ENCODE measurements at places on chromosomes 13 and 19.

- no peak for DNase-seq
Measured at GRCh38 chr19:739998-740715, 10.8 kb upstream of the MISP start.

DNA sequence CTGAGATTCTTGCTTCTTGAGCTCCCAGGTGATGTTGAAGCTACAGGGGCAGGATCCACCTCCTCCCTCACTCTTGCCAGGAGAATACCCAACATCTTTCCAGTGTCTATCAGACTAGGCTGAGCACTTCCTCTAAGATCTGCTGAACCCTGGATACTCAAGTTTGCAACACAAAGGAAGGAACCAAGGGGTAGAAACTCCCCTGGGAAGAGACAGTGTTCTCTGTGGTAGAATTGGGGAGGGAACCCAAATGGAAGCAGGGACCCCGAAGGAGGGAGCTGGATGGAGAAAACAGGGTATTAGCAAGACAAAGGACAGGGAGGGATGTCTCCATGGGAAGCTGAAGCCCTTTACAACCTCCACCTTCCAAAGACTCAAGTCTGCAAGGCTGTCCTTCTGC, 117.6 kb downstream of the DNAJC15 start:
- DNase-seq = no peak

DNA sequence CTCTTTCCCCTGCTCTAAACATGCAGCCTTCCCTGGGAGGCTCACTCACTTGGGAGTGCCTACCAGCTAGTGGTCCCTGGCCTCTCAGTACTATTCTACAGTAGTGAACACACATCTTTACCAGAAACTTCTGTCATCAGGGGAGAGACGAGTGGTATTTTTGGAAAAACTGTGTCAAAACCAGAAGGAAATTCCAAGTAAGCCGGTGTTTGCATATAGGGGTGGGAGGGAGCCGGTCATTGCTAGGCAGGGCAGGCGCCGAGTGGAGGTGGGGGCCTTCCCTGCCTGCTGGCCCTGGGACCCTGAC, 7.0 kb downstream of the RPS9 start:
- DNase-seq = no peak

- DNase-seq = peak; percentile 65
Measured at GRCh38 chr13:21478881-21479808, 20.0 kb upstream of the ZDHHC20 start.

DNA sequence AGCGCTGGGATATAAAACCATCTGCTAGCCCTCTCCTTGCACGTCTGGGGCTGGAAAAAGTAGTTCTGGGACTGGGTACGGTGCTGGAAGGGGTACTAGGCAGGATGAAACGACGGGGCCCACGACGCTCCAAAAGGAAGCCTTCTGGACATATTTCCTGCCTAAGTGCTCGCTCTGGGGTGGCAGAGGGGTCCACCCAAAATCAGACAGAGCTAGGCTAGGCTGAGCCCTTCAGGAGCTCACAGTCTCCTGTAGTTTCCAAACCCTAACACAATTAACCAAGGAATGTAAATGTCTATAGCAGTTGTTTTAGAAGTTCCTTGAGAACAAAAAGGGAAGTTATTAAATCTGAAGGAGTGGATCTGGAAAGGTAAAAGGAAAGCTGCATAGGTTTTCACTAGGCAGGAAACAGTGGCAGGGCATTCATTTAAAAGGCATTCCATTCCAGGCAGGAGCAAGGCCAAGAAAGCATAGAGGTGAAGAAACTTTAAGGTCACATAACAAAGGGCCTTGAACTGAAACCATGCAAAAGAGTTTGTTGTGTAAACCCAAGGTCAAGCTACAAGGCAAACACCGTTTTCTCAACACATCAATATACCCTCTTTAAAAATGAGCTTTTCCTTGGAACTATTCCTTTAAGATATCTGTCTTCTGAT, 634 bp upstream of the DIAPH3 start:
- no peak for DNase-seq

GRCh38 chr19:9786342-9786741, 17.8 kb upstream of the ZNF846 start:
- DNase-seq = no peak

DNA sequence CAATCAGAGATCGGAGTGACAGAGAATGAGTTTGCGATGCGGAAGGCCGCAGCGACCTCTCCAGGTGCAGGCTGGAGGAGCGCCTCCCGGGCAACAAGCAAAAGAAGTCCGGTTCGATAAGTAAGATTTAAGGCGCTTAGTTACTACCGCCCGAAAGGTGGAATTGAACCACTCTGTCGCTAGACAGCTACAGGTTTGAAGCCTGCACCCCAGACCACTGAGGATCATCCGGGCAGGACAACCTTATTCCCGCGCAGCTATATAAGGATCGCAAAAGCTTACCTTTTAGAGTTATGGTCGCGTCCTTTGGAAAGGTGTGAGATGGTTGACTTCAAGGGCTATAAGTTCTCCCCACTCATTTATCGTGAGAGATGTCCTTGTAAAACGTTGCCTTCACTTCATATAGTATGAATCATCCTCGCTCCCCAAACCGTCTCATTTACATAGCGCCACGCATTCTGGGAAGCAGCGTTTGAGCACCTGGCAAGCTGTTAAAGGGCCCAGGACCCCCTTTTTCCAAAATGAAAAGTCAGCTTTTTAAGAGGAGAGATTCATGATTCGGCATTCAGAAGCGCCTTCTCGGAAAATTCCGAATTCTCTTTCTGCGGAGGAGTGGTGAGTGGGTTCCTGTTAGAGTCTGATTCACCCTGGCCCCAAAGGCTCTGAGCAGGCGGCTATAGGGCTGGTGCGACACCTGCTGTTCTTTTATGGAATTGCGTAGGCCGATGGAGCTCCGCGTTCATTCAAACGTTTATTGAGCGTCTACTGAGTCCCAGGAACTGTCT, 10.8 kb downstream of the FOSB start:
- DNase-seq = peak; percentile 96

GRCh38 chr13:81988567-81988966, 1647.6 kb upstream of the SPRY2 start:
- DNase-seq = no peak

DNA sequence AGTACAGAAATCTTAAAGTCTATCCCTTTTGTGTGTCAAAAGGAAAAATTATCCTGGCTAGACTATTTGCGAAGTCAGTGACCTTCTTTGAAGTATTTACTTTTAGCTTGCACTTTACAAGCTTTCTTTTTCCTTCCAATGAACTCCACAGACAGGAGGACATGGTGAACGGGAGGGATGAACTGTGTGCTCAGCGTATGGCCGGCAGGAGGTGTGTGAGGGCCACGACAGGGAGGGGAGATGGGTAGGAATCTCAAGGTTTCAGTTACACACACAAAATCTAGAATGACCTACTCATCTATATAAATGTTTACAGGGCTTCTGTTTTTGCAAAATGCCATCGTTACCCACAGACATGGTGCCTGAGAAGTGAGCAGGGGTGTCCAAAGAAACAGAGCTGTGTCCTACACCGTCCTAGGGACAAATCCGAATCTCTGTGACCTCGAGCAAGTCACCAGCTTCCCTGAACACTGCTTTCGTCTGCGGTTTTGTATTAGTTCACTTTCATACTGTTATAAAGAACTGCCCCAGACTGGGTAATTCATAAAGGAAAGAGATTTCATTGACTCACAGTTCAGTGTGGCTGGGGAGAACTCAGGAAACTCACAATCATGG, 537.2 kb downstream of the LIG4 start:
- no peak for DNase-seq

DNA sequence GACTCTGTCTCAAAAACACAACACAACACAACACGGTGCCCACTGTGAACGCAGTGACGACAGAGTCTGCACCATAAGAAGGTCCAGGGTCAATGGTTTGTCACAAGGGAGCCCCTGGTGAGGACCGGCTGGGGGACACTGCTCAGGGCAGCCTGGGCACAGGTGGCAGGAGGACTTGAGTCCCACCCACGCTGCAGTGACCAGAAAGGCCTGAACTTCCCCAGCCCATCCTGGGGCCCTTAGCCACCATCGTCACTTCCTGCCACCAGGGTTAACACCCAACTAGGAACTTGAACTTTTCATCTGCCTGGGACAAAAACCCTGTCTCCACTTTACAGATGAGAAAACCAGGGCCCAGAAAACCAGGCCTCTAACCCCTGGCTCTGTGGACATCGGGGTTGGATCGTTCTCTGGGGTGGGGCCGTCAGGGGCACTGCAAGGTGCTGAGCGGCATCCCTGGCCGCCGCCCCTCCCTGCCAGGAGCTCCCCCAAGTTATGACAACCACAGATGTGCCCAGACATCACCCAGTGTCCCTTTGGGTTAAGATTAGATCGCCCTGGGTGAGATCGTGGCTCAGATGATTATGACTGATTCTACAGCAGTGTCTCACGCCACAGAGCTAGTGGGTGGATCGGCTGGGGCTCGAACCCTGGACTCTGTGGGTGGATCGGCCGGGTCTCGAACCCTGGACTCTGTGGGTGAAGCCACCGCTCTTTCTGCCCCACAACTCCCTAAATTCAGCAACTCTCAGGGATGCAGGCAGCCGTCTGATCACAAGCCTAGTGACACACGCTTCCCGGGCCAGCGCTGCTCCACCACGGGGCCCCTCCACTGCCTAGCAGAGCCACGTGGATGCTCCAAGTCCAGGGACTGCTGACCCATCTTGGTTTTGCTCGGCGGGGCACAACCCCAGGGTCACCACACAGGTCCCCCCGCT, 14.0 kb downstream of the MOB3A start:
- DNase-seq = peak; percentile 83

- DNase-seq = no peak
Measured at GRCh38 chr13:106318941-106319411, 216.5 kb downstream of the EFNB2 start.

DNA sequence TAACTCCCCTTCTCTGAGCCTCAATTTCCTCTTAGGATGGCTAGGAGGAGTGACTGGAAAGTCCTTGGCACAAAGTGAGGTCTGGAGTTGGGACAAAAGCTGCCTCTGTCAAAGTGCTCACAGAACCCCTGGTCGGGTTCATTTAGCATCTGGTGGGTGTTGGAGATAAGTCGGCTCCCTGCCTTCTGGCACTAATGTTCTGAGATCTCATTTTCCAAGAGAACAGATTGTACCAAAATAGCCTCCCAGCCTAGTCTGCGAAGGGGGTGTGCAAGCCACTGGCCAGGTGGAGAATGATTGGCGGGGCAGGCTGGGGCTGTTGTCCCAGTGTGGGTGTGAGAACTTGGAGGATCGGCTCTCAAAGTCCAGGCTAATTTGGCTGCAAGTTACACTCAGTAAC, 20.7 kb upstream of the NWD1 start:
- no peak for DNase-seq

- DNase-seq = no peak
Measured at GRCh38 chr19:49749055-49749716, 13.9 kb downstream of the TSKS start.

DNA sequence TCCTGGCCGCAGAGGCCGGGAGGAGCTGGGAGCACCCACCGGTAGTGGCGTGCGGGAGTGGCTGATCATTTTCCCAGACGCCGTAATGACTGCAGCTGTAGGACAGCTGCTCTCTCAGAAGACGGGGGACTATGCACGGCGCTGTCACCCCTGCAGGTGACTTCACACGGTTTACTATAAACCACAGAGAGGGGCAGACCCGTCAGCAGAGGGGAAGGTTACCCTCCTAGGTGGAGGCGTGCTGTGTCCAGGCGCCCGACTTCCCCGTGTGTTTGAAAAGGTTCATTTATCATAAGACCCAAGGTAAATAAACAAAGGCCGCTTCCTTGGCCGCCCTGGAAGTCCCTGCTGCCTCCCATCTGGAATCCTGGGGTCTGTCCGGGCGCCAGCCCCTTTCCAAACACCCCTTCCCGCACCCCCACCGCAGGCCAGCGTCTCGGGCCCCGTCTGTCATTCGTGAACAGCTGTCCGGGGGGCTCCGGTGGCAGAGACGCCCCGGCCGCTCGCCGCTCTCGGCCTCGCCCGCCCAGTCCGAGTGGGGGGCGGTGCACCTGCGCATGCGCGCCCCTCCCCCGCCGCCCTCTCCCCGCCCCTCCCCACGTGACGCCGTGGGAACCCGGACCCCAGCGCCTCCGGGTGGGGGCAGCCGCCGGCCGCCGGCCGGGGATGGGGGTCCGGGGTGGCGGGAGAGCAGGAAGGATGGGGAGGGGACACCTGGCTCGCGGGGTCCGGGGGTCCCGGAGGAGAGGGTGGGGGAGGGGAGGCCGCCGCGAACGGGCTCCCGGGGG, 915 bp downstream of the SHC2 start:
- DNase-seq = no peak

DNA sequence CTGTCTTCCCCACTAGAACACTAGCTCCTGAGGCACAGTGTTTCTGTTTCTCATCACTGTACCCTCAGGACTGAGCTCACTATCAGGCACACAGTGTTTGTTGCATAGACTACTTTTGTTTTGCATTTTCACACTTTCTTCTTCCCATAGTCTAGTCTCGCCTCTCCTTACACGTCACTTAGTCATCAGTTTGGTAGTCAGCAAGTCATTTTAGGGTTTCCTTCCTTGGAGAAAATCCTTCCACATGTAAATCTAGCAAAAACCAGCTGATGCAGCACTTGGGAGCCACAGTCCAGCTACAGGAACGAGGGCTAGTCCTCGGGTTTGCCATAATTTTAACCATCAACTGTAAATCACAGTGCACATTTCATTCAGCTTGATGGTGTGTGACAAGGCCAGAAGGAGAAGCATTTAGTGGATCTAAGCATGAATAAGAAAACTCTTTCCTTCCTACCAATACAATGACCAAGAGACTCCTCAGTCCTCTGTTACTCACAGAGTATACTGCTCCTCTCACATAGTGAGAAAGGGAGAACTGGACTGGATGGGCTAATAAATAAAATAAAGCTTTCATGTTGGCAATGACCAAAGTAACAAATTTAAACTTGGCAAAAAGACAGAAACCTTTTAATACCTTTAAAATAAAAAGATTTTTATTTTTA, 221.0 kb downstream of the KLF12 start:
- DNase-seq = no peak

DNA sequence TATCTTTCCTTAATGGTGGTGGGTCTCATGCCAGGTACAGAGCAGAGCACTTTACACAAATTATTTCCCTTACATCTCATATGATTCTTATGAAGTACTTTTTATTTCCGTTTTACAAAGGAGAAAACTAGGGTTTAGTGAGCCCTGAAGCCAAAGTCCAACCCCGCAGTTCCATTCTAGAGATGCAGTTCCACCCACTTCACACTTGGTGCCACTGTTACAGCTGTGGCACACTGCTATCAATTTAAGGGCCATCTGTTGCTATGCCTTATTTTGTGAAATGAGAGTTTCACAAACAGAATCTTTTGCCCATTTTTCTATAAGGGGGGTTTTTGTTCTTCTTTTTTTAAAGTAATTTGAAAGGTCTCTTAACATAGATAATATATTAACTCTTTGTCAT, 12.9 kb downstream of the MIPEP start:
- DNase-seq = no peak

- no peak for DNase-seq
Measured at GRCh38 chr19:2523630-2524311, 47.8 kb downstream of the GADD45B start.

GRCh38 chr13:40662866-40663265, 3.6 kb downstream of the FOXO1 start:
- peak; percentile 53 for DNase-seq

- DNase-seq = peak; percentile 87
Measured at GRCh38 chr19:46748325-46749109, 2.3 kb upstream of the STRN4 start.

DNA sequence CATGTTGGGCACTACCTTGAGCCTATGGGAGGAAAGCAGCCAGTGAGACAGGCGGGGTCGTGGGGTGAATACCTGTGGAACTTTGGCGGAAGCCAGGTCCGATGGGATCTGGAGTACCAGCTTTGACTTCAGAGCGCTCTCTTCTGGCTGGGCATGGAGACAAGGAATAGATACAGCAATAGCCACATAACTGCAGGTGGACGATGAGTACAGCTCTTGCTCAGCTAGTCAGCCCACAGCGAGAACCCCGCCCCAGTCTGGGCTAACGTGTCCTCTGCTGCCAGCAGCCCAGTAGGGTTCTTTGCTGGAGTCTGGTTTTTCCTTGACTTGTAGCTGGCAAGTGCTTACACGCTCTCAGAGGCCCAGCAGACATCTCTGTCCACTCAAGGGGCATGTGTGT, 83.4 kb downstream of the SIPA1L3 start:
- DNase-seq = no peak

Data from activated CD8-positive, alpha-beta memory T cell treated with anti-CD3 and anti-CD28 coated beads, Interleukin-2, amount 10 ng/mL, durations not matched to agents 7 days and 5 days (primary cell).